ENCODE measurements at places on chromosomes 1 and 21. TPM values are rescaled to one million over a fixed set of nuclear protein-coding genes. Genes with fewer than 3 reads are reported as not detected.

The KPRP gene
- not detected for total RNA-seq

The KCNK2 gene
- 5.0 TPM for total RNA-seq

The VWA5B1 gene
- 0.30 TPM for total RNA-seq

DNA sequence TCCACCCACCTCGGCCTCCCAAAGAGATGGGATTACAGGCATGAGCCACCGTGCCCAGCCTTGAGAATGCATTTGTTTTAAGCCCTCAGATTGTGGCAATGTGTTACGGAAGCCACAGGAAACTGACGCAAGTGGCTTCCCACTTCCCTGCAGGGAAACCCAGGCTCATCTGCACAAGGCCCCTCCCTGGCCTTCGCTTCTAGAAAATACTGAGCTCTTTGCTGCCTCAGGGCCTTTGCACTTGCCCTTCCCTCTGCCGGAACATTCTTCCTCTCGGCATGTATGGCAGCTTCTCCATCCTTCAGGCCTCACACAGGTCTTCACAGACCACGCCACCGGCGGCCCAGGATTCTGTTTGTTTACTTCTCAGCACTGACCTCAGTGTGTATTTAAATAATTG, 137.0 kb upstream of the TMEM51 start:
- no peaks in the 10 kb centered on the region for H3K27me3 ChIP-seq
- no peaks in the 10 kb centered on the region for H3K36me3 ChIP-seq
- no peak overlapping the region for H3K27ac ChIP-seq
- H3K4me3 ChIP-seq = no peak overlapping the region
- DNase-seq = no peak
- H3K4me1 ChIP-seq = peaks cover 4% of the 10 kb centered on the region

DNA sequence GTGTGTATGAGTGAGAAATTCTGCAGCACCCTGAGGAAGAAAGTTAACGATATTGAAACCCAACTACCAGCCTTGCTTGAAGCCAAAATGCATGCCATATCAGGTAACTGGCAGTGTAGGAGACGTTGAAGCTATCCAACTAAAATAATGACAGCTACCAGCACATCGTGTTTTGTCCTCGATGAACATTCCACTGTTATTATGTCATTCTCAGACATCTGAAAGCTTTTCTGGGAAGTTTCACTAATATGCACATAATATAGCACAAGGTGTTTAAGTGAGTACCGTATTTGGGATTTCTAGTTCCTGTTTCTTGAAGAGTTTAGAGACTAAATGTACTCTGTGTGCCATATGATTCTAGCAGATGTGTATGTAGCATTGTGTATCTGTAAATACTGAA, 173.5 kb downstream of the DISC1 start:
- H3K4me3 ChIP-seq = no peak overlapping the region
- H3K27me3 ChIP-seq = no peaks in the 10 kb centered on the region
- H3K27ac ChIP-seq = no peak overlapping the region
- no peak for DNase-seq
- peaks cover 5% of the 10 kb centered on the region for H3K4me1 ChIP-seq
- H3K36me3 ChIP-seq = peaks cover 20% of the 10 kb centered on the region

GRCh38 chr1:174999936-175000696, at the start of gene CACYBP:
Gene CACYBP (plus strand): TSS chr1:174999947. CDS start chr1:175000181, 234 bp downstream.
- H3K36me3 ChIP-seq = peaks cover under 1% of the 10 kb centered on the region
- H3K27ac ChIP-seq = peak within 1 kb of the TSS; percentile 46
- no peak within 1 kb of the TSS for H3K4me3 ChIP-seq

DNA sequence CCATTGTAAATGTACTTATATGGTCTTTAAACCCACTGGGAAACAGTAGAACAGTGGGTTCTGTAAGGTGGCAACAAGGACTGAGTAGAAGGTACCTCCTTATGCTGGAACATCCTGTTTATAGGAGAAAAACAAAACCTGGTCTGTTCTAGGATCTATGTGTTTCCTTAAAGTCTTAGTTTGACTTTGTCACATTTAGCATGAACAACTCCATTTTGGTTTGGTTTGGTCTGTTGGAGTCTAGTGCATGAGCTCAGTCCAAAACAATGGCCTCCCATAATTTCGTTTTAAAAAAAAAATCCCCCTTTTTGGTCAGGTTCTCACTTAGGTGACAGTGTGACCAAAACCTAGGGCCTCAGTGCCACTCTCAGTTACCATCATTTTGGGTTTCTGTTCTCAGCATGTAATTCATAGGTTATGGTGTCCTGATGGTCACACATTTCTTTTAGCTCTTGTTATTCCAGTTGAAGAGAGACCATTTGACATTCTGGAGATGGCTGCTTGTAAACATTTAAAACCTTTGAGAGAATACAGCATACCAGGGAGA, 66.4 kb upstream of the IL12RB2 start:
- no peaks in the 10 kb centered on the region for H3K4me1 ChIP-seq
- DNase-seq = no peak
- H3K4me3 ChIP-seq = no peak overlapping the region
- H3K36me3 ChIP-seq = no peaks in the 10 kb centered on the region
- H3K27ac ChIP-seq = no peak overlapping the region

GRCh38 chr1:26946270-26946669, 14.0 kb downstream of the KDF1 start:
- no peak overlapping the region for H3K4me3 ChIP-seq
- no peaks in the 10 kb centered on the region for H3K4me1 ChIP-seq
- DNase-seq = no peak
- H3K27me3 ChIP-seq = peaks cover 4% of the 10 kb centered on the region
